LHCN-M2 (cell line): ENCODE measurements at places on chromosomes 4 and X.

DNA sequence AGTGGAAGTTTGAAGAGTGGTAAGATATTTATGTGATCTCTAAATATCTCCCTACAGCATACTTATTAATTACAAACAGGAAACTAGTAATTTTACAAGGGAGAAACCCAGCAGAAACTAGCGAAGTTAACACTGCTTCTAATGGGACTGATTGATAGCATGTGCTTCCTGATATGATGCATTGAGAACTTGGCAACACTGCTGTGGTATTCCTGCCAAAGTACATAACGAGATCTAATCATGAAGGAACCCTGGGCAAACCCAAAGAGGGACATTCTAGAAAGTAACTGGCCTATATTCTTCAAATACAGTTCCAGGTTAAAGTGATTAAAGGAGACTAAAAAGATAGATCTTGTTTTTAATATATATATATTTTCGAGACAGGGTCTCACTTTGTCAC is 4.6 kb upstream of the GPR34 start:
- DNase-seq, result no peak

DNA sequence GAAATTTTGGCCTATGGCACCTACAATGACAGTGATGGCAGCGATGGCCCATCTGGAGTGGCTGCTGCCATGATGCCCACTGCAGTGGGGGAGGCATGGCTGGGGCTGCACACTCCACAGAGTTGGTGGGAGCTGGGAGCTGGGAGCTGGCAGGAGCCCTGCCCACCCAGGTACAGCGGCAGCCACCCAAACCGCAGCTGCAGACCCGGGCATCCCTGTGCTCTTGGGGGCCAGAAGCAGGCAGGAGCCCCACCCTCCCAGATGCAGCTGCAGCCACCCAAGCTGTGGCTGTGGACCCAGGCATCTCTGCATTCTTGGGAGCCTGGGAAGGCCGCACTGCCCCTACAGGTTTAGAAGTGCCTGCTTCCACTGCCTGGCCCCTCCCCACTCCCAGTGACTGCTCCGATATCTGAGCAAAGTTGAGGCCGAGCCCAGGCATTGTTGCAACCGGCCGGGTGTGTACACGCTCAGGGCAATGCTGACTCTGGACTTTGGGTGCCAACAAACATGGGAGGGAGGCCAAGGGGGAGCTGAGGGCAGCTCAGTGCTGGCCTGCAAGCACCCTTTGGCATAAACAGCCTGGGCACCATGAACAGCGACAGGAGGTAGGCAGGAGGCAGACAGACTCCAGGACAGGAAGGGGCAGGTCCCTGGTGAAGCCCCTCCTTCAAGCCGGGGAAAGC is 82.8 kb downstream of the PPP4R3C start:
- DNase-seq, result no peak

DNA sequence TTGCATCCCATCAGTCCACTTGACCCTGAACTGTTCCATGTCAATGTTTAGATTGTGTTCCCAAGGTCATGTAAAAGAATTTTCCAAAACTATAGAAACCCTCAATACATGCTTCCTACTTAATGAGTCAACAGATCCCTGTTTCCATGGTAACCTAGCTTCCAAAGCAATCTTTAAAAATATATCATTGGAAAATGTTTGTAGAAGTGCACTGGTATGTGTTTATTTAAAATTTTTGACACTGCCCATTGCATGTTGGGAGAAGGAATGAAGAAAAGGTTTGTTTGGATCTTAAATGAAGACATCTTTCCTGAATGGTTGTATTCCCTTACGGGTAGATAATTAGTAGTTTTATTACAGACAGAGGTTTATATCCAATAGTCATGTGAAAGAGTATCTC is 345.3 kb downstream of the GABRG1 start:
- no peak for DNase-seq

DNA sequence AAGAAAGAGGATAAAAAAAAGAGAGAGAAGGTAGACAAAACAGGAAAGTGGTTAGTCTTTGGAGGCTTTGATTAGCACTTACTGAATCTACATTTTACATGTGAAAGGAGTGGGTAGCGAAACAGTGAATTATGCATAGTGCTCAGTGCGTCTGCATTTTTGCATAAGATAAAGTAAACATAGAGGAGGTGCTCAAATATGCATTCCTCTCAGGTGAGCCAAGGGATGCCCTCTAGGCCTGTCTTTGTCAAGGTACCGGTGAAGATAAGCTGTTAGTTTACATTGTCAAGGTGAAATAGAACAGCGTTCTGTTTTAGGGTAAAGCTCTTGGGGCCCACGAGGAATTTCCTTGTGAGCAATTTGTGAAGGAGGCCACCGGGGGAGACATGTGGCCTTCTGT is 260.6 kb downstream of the TRIML1 start:
- DNase-seq, result no peak

DNA sequence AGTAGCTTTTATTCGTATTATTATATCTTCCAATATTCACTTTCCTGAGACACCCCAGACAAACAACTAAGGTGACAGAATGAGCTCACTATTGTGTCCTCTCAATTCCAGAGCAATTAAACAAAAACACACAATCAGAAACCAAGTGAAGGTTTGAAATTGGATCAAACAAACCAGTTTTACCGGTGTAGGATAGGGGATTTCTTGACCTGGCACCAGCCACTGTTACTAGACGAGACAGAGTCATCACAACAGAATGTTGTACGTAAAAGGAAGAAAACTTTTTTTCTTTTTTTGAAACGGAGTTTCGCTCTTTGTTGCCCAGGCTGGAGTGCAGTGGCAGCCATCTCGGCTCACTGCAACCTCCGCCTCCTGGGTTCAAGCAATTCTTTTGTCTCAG is 43.7 kb downstream of the LDOC1 start:
- DNase-seq, result no peak

- no peak for DNase-seq
These were observed 5.6 kb downstream of the PCDH18 start for GRCh38 chr4:137526681-137527080.

DNA sequence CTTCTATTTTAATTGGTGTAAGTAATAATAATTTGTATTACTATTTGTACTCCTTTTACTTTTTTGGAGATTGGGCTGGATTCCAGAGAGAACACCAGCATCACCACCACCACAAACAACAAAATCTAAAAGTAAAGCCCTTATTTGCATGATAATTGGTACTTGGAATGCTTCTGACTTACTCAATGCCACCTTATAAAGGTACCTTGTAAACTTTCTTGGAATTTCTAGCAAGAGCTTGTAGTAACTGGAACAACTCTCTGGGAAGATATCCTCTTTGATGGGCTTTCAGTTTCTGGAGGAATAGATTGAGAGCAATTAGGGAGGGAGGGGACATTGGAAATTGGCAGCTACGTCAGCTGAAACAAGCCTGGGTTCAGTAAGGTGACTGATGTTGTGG is 20.2 kb upstream of the PITX2 start:
- DNase-seq, result no peak

- DNase-seq, result peak; percentile 46
These were observed 9.6 kb downstream of the BMP3 start for GRCh38 chr4:81040012-81040659.

- DNase-seq, result no peak
These were observed 236.2 kb upstream of the HAND2 start for GRCh38 chr4:173766171-173766600.

DNA sequence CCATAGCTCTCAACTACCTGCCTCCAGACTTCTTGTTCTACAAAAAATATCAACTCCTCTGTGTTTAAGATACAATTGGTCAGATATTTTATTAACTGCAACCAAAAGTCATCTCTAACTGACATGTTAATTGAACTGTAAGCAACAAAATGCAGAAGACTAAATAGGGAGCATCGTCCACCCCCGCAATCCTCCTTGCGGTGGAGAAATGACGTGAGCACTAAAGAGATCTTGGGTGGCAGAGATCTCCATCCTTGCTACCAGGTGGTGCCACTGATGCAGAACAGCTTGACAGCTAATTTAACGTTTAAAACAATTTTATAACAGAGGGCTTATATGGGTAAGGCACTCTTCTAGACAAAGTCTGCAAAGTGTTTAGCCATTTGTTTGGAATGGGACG is 164.4 kb upstream of the FTHL17 start:
- DNase-seq, result no peak

DNA sequence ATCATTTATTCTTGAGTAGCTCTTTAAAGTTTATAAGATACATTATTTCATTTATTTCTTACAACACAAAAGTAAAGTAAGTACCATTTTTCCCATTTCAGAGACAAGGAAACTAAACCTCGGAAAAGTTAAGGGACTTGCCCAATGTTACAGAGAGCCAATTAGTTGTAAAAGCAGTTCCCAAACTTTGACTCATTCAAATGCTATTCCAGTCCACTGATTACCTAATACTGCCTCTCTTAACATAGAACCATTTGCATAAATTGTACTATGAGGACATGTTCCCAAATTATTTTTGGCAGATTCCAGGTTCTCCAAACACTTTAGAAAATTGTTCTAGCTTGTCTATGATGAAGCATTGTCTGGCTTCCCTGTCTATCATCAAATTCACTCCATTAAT is 45.6 kb upstream of the GRIA3 start:
- no peak for DNase-seq

GRCh38 chr4:163523791-163524365 is 29.4 kb downstream of the TMA16 start:
- no peak for DNase-seq

DNA sequence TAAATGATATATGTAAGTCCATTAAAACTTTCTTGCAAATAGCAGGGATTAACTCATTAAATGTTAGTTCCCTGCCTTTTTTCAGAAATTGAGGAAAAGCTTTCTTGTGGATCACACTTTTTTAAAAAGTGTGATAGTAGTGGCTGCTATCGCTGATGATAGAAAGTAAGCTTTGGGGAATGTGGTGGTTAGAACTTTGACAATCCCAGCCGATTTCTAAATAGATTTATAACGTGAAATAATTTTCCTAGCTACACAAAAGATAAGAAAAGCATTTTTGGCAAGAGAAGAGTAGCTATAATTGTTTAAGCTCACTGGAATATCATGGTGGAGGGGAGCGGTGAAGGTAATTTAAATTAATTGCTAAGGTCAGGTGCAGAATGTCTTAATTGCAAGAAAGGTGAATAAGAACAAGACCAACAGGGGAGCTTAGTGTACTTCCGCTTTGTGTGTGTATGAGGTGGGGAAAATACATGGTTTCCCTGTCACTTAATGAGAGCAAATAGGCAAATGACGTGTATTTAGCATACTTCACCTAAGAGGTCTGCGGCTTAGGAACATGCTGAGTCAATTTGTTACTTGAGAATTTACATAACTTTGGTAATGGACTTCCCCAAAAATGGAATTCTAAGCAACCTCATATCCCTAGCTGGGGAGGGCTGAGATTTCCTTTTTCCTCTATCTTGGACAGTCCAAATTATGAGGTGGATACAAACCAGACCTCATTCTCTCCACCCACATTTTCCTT is 11.7 kb upstream of the IL21 start:
- DNase-seq, result no peak

DNA sequence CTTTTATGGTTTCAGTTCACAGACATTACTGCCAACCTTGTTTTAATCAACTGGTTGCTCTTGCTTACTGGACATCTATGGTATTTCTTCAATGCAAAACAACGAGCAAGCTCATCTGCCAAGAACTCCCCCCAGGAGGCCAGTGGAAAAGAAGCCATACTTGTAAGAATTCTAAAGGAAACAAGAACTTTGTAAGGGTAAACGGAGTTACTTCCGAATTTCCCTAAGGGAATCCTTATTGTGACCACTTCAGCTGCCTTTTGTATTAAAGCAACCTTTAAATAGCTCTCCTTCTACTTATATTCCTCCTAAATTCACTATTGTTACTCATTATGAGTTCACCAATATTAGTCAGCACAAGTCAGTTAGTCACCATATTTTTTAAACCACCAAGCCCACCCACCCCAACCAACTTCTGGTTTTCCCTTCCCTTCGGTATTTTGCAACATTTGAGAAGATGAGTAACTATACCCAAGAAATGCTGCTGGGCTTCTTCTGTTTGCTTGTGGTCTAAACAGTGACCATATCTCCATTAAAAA is 602.8 kb upstream of the DIPK2B start:
- DNase-seq, result peak; percentile 95

GRCh38 chr4:110357521-110357920 is 118.4 kb upstream of the ENPEP start:
- DNase-seq, result no peak

DNA sequence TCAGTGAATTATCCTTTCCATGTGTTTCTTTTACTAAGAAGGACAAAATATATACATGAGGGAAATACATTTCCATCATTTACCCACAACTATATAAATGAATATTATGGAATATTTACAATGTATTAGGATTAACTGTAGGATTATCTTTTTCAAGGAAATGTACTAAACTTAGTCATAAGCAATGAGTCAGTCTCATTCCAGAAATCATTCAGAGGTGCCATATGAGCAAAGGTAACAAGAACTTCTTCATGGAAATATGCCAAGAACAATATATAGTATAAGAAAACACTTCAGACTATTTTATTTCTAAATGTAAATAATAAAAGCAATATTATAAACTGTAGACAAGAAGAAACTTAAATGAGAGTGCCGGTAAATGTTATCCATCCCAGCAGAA is 67.1 kb downstream of the USP38 start:
- DNase-seq, result no peak
